ENCODE measurements at places on chromosomes 13 and 19.

GRCh38 chr19:54317108-54317964 is 4.4 kb upstream of the LILRA5 start:
- DNase-seq, result no peak

GRCh38 chr19:54201172-54201701 is 579 bp downstream of the RPS9 start:
- DNase-seq, result no peak

DNA sequence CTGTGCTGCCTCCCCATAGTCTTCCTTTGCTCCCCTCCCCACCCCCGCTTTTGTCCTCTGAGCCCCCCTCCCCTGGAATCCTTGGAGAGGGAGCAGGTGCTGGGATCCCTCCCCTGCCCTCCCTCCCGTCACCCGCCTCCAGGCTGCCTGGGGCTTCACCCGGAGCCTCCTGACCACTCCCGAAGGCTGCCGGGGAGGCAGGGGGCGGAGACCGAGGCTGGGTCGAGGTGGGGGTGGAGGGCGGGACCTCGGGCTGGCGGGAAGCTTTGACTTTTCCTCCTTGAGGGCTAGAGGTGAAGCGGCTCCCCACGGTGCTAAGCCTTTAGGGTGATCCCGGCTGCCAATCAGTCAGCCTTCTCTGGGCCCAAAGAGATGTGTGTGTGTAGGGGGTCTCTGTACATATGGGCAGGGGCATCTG is 1.5 kb downstream of the KMT5C start:
- peak; percentile 45 for DNase-seq

- no peak for DNase-seq
These were observed 72.1 kb downstream of the KLF12 start for GRCh38 chr13:74061926-74062595.

GRCh38 chr13:60944863-60945262 is 470.8 kb downstream of the PCDH20 start:
- no peak for DNase-seq

DNA sequence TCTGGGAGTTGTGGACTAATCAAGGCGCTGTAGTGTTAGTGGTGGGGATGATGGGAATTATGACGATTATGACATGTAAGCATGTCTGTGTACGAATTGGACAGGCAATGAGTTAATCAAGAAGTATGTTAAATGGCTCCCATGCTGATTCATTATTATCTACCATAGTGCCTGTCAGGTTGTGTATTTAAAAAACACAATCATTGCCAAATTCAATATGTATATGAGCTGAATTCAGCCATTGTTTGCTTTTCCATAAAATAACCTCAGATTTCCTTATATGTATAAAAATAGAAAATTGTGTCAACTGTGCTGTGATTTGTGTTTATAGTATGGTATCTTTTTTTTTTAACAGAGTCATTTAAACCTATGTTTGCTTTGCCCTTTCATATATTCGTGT is 37.1 kb downstream of the PCCA start:
- DNase-seq, result no peak

DNA sequence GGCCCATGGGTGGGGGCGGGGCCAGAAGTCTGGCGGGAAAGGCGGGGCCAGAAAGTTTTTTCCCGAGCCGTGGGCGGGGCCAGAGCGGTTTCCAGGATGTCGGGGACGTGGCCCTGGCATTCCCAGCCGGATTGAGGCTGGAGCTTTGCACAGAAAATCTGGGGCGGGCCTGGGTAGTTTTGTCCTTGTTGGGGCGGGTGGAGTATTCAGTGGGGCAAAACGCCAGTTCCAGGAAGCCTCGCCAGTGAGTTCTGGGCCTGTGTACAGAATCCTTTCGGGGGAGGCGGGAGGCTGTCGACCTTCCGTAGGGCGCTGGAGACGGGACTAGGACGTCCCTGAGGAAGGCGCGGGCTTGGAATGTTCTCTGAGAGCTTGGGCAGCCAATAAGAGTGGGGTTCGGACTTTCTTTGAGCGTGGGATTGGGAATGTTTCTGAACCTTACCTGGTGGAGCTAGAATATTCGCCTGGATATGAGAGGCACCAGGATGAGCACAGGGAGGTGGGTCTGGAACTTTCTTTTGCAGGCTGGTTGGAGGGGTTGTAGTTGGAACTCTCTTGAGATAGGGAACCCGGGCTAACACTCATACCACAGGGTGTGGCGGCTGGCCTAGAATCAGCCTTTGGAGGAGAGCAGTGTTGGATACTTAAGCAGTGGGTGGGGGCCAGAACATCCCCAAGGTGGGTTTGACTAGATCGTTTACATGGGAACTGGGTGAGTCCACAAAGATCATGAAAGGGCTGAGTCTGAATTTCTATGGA is 1.3 kb downstream of the CCDC9 start:
- DNase-seq, result peak; percentile 54

- no peak for DNase-seq
These were observed 119.4 kb downstream of the SLC7A1 start for GRCh38 chr13:29476046-29476445.

GRCh38 chr19:4124638-4125037 is 716 bp upstream of the MAP2K2 start:
- no peak for DNase-seq
